Pulmonary artery endothelial cell (primary cell): ENCODE measurements at places on chromosomes 1 and 21. TPM values are rescaled to one million over a fixed set of nuclear protein-coding genes. Genes with fewer than 3 reads are reported as not detected.

DNA sequence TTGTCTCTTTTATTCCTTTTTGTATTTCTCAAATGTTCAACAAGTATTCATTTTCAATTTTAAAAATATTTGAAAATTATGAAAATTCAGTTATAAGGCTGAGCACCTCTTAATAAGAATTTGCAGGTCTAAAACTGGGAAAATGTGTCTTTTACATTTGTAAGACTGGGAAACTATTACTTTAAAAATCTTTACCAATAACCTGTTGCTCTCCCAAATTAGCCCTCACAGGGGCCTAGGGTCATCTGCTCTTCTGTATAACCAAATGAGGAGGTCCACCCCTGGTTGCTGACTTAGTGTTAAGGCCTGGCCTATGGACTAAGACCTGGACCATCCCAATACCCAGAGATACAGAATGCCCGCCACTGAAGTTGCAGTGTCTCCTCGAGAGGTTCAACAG is 280.5 kb downstream of the PLPP3 start:
- DNase-seq, result no peak

GRCh38 chr1:25647106-25647505 is 30.5 kb downstream of the MAN1C1 start:
- DNase-seq, result no peak

The LEPROT gene
- 49.1 and 51.2 TPM in 2 replicates for total RNA-seq

- no peak for DNase-seq
Measured at GRCh38 chr1:208161656-208162375, 82.4 kb downstream of the PLXNA2 start.

- no peak for DNase-seq
Measured at GRCh38 chr21:42404539-42404938, 837 bp downstream of the UBASH3A start.

- DNase-seq, result no peak
Measured at GRCh38 chr1:109667452-109668122, at the start of gene GSTM2. Gene GSTM2 (plus strand): TSS chr1:109668057. CDS start chr1:109668116, 59 bp downstream.

- DNase-seq, result no peak
Measured at GRCh38 chr1:176199707-176200106, 7.4 kb downstream of the COP1 start.
